ENCODE measurements at places on chromosomes 12 and 14.

DNA sequence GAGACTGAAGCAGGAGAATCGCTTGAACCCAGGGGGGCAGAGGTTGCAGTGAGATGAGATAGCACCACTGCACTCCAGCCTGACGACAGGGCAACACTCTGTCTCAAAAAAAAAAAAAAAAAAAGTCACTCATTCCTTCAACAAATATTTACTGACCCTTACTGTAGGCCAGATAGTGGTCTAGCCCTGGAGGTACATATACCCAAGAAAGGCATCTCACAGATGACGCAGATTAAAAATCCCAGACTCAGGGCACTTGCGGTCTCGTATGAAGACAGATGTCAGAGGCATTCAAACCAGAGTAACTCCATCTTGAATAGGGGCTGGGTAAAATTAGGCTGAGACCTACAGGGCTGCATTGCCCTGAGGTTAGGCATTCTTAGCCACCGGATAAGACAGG is 44.8 kb downstream of the CLMN start:
- no peak for DNase-seq

DNA sequence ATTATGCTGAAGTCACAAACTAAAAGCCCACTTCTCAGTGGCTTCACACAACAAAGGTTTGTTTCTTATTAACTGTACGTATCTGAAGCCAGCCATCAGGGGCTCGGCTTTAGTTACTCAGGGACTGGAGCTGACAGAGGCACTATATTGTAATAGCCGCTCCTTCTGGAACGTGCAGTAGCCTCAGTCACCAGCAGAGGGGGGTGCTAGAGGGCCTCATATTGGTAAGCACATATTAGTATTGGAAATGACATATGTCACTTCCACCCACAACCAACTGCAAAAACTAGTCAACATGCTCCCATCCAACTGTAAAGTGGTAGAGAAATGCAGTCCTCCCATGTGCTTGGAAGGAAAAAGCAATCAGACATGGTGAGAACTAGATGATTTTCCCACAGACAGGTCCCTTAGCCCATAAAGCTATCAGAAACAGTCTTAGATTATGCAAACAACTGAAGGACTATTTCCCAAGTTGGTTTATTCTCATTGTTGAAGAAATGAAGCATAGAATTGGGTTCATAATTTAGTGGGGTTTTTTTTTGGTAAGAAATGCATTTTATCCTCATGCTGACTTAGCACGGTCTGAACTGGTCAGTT is 183.6 kb upstream of the G2E3 start:
- peak; percentile 75 for DNase-seq

GRCh38 chr12:131923260-131923659 is 5.8 kb upstream of the PUS1 start:
- no peak for DNase-seq

DNA sequence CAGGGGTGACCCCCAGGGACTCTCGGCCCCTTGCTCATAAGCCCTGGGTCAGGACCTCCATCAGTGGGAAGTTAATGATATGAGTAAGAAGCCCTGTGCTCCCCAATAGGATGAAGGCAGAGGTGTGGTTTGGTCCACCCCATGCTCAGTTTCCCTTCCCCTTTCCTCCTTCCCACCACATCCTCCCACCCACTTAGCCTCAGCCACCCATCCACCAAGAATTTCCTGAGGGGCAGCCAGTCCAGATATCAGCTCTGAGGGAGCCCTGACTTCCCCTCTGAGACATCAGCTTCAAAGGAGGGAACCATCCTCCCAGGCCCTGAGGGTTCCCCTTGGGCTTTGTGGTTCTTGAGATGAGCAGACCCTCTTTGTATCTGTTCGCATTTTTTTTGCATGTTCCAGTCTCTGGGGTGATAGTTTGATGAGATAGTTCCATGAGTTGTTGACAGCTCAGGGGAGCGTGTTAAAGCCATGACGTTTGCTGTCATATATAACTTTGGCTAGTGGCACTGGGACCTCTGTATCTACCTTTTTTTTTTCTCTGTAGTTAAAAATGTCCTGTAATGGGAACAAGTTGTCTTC is 71.2 kb downstream of the LGMN start:
- peak; percentile 84 for DNase-seq

- no peak for DNase-seq
Observed at GRCh38 chr12:15928346-15928745, 17.2 kb downstream of the DERA start.

DNA sequence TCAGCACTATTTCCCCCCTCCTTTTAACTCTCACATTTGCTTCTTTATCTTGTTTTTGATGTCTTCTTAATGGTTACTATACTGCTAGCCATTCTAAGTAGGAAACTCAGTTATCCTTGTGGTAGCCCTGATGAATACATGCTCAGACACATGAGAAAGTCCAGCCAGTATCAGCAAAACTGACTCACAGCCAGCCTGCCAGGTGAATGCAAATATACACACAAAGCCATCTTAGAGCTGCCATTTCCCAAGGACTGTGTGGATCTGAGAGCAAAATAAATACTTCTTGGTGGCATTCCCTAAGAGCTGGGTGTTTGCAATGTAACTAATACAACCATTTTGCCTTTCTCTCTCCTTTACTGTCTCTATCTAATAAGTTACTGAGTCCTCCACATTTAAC is 455.2 kb downstream of the CCER1 start:
- no peak for DNase-seq

- no peak for DNase-seq
Observed at GRCh38 chr12:19688532-19688931, 249.2 kb downstream of the AEBP2 start.

- no peak for DNase-seq
Observed at GRCh38 chr14:51449681-51450080, 202.0 kb upstream of the FRMD6 start.

- peak; percentile 60 for DNase-seq
Observed at GRCh38 chr12:14959126-14959440, 2.3 kb downstream of the ARHGDIB start.

GRCh38 chr12:64674367-64674922 is 64.2 kb downstream of the RASSF3 start:
- DNase-seq: no peak

DNA sequence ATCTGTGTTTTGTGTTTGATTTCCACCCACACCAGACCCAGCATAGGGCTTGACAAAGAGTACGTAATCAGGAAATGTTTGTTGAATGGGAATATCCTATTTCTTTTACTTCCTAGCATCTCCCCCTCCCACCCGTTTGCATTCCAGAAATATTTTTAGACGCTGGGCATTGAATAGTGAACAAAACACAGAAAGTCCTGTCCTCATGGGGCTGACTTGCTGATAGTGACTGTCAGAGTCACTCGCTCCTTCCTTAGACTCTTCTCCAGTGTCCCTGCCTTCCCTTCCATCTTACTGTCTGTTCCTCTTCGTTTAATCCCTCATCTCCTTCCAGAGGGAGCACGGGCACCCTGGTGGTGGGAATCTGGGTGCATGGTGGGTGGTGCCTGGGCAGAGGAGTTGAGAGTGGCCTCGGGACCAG is 53.6 kb downstream of the SLC25A47 start:
- no peak for DNase-seq

- DNase-seq: no peak
Observed at GRCh38 chr12:27505761-27506160, 18.2 kb upstream of the PPFIBP1 start.

DNA sequence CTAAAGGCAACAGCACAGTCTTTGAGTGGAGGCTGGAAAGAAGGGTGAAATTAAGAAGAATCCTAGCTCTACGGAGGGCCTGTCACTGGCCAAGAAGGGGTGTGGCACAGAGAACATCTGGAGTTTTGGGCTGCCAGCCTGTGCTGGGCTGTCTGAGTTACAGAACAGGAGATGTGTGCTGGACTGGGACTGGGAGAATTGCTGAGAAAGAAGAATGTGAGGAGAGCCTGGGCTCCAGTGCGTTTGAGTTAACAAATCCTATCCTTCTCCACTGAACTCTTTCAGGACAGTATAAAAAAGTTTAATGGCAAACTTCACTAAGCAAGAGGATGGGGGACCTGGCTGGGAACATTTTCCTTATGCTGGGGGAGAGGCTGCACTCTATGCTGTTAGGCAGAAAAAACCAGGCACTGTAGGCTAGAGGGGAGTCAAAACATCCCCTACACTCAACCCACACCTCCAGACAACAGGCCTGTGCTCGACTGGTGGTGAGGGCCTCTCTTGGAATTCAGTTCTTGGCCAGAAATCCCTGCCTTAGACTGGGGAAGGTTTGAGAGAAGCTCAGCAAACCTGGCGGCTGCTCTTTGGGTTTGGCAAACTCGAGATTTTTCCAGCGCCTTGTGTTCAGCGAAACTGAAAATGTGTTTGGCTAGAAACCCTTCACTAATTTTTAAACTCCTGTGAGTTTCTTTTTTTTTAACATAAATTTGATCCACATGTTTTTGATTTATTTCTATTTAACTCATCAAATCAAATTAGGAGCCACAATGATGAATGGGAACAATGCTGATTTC is 217.3 kb downstream of the MON2 start:
- DNase-seq: no peak

- DNase-seq: no peak
Observed at GRCh38 chr12:128879898-128880764, 26.9 kb downstream of the GLT1D1 start.

DNA sequence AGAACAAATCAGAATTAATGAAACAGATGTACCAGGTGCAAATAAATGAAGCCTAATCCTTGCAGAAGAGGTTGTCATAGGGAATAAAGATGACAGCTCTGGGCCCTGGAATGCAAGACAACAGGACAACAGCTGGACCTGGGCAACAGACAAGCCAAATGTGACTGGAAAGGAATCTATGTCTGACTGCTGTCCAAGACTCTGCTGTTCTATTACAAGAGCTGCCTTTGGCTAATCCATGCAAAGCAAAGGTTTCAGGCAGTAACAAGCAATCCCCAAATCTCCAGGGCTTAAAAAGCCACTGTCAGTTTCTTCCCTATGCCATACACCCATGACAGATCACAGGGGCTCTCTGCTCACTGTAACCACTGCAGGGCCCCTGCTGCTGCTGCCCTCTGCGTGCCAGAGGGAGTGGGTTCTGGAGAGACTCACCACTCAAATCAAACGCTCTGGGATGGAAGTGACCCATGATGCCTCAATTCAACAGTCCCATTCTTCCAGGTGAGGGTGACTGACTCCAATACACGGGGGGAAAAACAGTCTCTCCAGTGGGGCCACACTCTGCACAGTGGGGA is 218.9 kb upstream of the SFSWAP start:
- no peak for DNase-seq

DNA sequence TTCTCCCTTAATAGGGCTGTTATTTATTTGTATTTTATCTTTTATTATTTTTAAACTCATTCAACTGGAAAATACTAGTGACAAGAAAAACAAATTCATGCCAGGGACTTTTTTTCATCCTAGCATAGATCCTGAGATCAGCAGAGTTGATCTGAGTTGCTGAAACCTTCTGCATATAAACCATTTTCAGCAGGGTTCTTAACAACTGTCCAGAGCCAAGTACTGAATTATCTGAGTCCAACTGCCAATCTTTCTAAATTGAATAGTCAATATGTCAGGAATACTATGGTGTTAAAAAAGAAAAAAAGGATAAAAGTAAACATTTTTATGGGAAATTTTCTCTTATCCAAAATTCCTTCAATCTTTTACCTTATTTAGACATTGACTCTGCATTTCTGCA is 28.6 kb downstream of the CDC42BPB start:
- no peak for DNase-seq

- no peak for DNase-seq
Observed at GRCh38 chr12:88375306-88376305, 204.7 kb downstream of the KITLG start.

DNA sequence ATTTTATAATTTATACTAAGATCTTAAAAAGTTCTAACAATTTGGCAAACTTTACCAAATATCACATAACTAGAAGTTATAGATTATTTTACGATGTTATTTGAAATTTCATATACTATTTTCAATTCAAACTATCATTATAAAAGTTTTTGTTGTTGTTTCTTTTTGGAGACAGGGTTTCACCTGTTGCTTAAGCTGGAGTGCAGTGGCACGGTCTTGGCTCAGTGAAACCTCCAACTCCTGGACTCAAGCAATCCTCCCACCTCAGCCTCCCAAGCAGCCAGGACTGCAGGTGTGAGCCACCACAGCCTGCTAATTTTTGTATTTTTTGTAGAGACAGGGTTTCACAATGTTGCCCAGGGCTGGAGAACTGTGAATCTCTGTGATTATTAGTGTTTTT is 87.8 kb downstream of the SPPL3 start:
- no peak for DNase-seq

DNA sequence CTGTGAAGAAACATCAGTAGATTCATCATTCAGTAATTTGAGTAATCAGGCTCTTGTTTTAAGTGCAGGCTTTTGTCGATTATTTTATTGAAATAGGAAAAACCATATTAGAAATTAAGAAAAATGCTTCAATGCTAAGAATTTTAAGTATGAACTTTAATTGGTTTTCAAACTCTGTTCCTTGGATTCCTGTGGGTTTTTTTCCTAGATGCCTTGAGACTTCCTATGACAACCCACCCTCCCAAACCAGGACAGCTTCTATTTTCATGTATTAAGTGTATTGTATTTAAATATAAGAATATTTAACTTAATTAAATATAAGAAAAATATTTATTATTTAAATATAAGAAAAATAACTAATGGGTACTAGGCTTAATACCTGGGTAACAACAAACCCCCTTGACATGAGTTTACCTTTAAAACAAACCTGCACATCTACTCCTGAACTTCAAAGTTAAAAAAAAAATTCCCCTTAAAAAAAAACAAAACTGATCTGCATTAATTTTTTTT is 3.0 kb downstream of the ARHGAP5 start:
- no peak for DNase-seq

Data from stimulated activated CD4-positive, alpha-beta T cell treated with anti-CD3 and anti-CD28 coated beads, Interleukin-15, amount 100 ng/mL, for 24 hours (primary cell).